ENCODE measurements at places on chromosomes 6 and 20.

- DNase-seq: no peak
These were observed 949.9 kb upstream of the FLRT3 start for GRCh38 chr20:15287329-15287728.

GRCh38 chr20:46018611-46019010, 9.9 kb downstream of the MMP9 start:
- DNase-seq: no peak

GRCh38 chr6:144667532-144668503, 382.7 kb downstream of the UTRN start:
- DNase-seq: no peak

DNA sequence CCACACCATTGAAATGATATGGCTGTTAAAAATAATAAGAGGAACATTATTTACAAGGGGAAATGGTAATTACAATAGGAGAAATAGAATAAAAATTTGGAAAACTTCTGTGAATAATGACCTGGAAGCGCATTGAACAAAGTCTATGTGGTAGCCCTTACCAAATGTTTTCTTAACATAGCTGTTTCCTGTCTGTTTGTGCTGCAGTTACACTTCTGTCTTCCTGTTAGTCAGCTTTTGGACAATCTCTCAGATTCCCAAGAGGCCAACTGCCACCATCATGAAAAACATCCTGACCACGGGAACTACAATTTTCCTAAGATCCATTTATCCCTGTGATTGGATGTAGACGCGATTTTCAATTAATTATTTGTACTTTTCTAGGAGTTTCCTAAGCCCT, 754.4 kb upstream of the MARCKS start:
- DNase-seq: peak; percentile 89

DNA sequence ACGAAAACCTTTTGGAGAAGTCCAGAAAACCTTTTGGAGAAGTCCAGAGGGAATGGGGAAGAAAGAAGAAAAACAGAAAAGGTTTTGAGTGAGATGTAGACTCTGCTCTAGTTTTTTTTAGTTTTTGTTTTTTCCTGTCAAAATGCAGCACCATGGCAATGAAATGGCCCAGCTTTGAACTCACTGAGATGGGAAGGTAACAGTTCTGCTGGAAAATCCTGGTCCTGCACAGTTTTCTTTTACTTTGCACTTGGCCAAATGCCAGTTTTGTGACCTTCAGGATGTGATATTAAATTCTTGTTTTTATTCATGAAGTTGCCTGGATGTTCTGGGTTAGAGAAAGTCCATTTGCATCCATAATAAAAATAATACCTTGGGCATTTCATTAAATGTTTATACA, 145.7 kb downstream of the CFAP61 start:
- DNase-seq: no peak

DNA sequence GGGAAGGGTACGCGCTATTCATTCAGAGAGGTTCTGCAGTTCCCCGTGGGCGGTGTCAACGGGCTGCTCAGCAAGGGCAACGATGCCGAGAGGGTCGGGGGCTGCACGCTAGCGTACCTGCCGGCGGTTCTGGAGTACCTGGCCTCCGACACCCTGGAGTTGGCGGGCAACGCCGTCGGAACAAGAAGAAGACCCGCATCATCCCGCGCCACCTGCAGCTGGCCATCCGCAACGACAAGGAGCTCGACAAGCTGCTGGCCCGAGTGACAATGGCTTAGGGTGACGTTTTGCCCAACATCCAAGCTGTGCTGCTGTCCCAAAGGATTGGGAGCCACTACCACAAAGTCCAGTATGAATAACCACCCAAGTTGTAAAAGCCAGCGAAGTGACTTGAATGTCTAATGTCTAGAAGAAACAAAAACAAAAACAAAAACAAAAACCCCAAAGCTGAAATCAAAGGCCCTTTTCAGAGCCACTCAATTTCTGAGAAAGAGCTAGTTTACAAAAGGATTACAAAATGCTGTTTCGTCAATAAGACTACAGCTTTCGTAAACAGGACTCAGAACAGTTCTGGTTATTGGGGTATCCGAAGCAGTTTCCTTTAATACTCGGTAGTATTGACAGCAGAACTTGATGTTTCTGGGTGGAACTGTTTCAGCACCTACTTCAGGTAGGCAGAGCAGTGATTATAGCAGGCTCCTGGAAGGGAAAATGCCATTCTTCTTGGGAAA, 21.9 kb upstream of the SLC17A4 start:
- no peak for DNase-seq

- no peak for DNase-seq
These were observed 409 bp upstream of the ATXN1 start for GRCh38 chr6:16761471-16762267.

DNA sequence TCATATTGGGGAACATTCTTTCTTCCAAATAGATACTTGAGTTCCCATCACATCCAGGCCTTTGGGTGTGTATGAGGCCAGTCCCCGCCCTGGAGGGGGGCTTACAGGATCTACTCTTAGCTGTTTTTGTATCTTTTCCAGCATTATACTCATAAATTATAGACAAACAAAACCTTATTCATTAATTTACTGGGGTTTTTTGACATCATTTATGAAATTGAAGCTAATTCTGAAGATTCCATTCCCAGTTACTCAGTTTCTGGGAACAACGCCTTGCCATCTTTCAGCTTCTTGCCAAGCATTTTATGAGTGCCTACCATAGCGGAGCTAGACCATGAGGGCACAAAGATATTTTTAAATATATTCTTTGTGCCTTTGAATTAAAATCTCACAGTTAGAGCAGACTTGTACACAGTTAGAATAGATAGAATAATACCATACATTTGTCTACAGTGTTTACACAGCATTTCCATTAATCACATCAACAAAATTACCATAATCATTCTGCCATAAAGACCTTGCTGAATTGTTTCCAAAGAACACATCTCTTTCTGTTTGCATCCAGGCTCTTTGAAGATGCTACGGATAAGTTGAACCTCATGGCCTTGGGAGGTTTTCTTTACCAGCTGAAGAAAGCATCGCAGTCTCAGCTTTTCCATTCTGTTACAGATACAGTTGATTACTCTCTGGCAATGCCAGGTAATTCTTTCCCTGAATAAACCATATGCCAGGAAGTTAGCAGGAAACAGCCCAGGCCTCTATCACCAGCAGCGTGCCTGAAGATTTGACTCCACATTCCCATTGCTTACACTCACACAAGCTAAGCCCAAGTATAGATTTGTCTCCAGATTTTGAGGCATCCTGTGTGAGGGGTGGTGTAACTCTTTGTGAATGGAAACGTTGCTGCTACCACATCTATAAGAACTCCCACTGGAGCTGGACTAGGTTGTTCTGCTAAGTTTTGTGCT, 75.4 kb upstream of the PBOV1 start:
- no peak for DNase-seq

GRCh38 chr6:14664112-14664601, 546.6 kb downstream of the CD83 start:
- DNase-seq: no peak

DNA sequence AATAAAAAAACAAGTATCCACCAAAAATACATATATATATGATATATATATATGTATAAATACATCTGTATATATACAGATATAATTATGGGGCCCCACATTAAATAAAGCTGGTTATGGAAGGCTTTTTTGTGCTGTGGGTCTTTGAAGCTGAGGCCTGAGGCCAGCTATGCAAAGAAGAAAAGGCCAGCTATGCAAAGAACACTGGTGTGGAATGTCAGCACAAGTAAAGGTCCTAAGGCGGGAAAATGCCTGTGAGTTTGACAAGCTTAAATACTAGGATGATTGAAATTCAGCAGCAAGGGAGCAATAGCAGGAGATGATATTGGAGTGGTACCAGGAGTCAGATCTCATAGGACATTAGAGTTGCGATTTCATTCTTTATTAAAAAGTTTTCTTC, 25.2 kb downstream of the ADGRF1 start:
- DNase-seq: no peak

DNA sequence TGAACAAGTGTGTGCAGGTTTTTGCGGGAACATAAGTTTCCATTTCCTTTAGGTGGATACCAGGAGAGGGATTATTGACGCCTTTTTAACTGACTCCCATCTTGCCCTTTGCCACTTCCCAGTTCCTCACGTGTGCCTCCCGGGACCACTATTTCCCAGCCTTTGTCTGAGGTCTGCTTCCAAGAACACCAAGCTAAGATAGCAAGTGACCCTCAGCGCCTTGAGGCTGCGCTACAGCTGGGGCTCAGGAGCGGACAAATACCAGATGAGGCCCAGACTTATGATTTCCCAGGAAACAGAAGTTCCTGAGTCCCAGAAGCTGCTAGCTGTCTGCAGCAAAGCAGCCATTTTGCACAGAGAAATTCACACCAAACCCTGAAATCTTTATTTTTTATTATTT, 216.7 kb downstream of the SYNDIG1 start:
- DNase-seq: no peak

DNA sequence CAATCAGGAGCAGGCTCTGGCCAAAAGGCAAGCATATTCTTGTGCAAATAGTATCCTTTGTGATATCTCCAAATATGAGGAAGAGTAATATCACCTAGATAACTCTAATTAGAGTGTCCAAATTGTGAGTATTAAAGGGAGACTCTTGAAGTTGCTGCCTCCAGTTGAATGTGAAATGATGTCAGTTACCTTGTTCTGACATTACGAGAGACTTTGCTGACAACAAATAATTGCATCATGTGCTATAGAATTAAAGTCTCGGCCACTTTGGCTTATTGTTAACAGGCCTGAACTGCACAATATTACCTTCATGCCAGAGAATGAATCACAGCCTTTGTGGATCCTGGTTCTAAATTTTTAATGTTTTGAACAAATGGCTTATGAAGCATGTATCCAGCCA, 106.5 kb downstream of the AIG1 start:
- DNase-seq: no peak

GRCh38 chr6:143258945-143259344, 191.6 kb downstream of the ADAT2 start:
- DNase-seq: no peak

DNA sequence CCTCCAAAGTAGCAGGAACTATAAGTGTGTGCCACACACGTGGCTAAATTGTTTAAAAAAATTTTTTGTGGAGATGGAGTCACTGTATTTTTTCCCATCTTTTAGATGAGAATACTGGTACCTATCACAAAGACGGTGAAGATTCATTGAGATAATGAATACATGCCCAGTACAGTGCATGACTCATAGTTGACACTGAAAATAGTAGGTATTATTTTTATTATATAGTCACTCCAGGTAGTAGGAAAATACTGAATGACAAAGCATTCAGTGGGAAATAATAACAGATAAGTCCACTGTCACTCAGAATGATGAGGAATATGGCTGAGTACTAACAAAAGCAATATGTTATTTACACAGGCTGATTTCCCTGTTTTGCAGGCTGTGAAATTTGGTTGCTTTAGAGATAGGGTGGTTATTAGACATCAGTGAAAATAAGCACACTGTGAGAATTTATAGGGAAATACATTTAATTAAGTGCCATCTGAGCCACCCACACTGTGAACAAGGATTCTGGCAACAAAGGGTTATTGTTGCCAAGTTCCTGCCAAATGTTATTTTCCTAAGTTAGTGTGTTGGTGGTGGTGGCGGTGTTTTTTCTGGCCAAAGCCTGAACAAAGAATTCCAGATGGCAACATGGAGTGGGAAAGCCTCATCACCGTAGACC, 129.8 kb upstream of the FOXQ1 start:
- DNase-seq: no peak

DNA sequence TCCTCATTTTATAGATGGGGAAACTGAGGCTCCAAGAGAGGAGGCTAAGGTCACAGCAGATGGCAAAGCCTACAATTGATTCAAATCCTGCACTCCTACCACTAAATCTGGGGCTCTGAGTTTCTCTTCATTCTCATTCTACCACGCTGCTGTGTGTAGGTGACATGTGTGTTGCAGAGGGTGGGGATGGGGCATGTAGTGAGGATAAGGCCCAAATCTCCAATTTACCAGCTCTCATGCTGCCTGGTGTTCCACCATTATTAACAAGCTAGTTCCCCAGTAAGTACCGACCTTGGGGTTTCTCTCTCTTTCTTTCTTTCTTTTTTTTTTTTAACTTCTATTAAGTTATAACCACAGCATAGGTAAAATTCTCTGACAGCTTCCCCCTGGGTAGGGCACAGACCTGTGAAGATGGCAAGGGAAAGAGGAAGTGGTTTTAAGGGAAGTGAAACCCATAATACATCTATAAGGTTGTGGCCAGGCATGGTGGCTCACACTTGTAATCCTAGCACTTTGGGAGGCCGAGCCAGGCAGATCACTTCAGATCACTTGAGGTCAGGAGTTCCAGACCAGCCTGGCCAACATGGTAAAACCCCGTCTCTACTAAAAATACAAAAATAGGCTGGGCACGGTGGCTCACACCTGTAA, 13.0 kb upstream of the MATN4 start:
- no peak for DNase-seq

GRCh38 chr6:16136621-16137450, 8.0 kb downstream of the MYLIP start:
- no peak for DNase-seq

GRCh38 chr20:51399006-51399890, 143.3 kb downstream of the NFATC2 start:
- no peak for DNase-seq

DNA sequence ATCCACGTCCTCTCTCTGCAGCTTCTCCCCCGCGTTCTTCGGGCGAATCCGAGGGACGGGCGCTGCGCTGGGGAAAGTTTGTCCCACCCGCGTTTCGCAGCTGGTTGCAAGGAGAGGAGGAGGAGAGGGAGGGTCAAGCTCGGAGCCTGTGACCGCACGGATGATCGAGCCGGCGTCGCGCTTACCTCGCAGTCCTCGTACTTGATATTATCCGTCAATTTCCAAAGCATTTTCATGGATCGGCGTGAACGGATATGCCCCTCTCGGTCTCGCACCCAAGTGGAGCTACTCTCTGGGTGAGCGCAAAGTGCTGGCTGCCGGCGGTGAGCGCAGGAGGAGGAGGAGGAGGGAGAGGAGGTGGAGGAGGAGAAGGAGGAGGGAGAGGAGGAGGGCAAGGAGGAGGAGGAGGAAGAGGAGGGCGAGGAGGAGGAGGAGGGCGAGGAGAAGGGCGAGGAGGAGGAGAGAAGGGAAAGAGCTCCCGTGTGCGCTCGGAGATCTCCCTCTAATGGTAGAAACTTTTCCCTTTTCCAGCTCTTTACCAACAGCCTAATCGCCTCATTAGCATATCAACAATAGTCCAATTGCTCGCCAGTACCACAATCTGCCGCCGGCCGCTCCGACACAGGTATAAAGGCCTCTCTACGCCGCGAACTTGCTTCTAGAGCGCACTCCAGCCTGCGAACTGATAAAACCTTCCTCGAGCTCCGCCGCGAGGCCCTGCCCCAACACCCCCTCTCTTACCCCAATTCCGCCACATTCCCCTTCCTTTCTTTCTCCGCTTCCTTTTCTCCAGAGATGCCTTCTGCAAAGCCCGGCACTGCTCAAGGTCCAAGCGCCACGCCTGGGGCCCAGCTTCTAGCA, at the start of gene TFAP2A:
TSS of gene TFAP2A (minus strand) at position 319 of the 861 bp plus-strand sequence. CDS start at position 236, 83 bp downstream.
- DNase-seq: no peak

DNA sequence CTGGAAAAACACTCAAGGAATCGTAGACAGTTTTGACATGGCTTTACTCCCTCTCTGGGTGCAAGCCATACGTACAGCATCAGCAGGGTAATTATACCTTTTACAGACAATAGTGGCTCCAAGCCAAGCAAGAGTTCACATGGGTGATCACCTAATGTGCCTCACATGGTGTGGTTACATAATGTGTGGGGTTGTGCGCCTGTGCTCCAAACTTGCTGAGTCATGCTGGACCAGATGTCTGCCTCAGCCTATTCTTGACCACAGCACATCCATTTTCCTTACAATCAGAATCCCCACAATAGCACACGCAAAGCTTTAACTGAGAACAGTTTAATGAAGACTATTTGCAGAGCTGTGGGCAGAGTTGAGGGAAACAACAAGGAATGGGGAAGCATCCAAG, 74.5 kb downstream of the ALDH8A1 start:
- DNase-seq: no peak

Data from glomerular endothelial cell (primary cell).